ENCODE measurements at places on chromosomes 1 and 21. TPM values are rescaled to one million over a fixed set of nuclear protein-coding genes. Genes with fewer than 3 reads are reported as not detected.

LYPD8 gene
- not detected for total RNA-seq

NTNG1 gene
- total RNA-seq: 18.3 TPM

TCHH gene
- total RNA-seq: not detected

SELENON gene
- total RNA-seq: 10.2 TPM

LRRIQ3 gene
- total RNA-seq: 1.1 TPM

SLC19A2 gene
- 6.3 TPM for total RNA-seq

HTR6 gene
- not detected for total RNA-seq

KCNK2 gene
- 3.8 TPM for total RNA-seq

SERTAD4 gene
- 0.17 TPM for total RNA-seq

OBSCN gene
- 18.5 TPM for total RNA-seq

KIF17 gene
- total RNA-seq: 0.32 TPM

CCDC27 gene
- total RNA-seq: not detected

Data from bronchial smooth muscle cell (primary cell).